ENCODE measurements at places on chromosomes 16 and 17.

GRCh38 chr16:65323655-65324237 lies 201.9 kb upstream of the CDH11 start:
- DNase-seq, result no peak

DNA sequence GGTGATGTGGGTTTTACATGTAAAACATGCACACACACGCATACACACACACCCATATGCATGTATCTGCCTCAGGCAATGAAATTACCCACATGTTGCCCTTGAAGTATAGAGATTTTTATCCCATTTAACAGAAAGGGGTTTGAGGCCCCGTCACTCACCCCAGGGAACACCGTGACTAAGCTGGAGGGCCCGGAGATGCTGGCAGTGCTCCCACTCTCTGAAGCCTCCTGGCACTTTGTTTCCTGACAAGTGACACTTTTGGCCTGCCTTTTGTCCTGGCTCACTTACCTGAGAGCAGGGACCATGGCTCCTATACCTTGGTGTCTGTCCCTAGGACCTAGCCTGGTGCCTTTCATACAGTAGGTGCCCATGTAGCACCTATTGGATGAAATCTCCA lies 50.0 kb upstream of the TNRC6C start:
- DNase-seq, result no peak

- no peak for DNase-seq
Measured at GRCh38 chr16:59385959-59386358, 651.8 kb upstream of the GOT2 start.

- no peak for DNase-seq
Measured at GRCh38 chr17:38421871-38422827, 6.1 kb upstream of the ARHGAP23 start.

- DNase-seq, result no peak
Measured at GRCh38 chr16:89172528-89173173, 1.1 kb downstream of the CDH15 start.

GRCh38 chr17:51739245-51739886 lies 419.1 kb downstream of the CA10 start:
- no peak for DNase-seq

GRCh38 chr16:48332978-48333377 lies 52.2 kb downstream of the SIAH1 start:
- DNase-seq, result no peak

- DNase-seq, result no peak
Measured at GRCh38 chr16:77863250-77863649, 74.9 kb downstream of the VAT1L start.

DNA sequence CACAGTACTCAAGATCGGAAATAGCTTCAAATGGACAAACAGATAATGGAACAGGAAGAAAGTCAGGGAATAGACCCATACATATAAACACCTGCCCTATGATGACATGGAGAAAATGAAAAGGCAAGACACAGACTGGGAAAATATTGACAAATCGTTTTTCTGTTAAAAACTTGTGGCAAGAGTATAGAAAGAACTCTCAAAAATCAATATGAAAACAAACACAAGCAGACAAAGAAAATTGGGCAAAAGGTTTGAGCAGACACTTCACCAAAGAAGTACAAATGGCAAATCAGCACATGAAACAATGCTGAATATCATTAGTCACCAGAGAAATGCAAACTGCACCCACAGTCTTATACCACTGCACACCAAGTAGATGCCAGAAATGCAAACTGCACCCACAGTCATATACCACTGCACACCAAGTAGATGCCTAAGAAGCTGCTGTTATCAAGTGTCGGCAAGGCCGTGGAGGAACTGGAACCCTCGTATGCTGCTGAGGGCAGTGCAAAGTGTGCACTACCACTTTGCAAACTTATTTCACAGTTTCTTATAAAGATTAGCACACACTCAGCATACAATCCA lies 123.5 kb upstream of the CHMP6 start:
- no peak for DNase-seq

GRCh38 chr17:48278760-48279491 lies 151.1 kb downstream of the SKAP1 start:
- no peak for DNase-seq

DNA sequence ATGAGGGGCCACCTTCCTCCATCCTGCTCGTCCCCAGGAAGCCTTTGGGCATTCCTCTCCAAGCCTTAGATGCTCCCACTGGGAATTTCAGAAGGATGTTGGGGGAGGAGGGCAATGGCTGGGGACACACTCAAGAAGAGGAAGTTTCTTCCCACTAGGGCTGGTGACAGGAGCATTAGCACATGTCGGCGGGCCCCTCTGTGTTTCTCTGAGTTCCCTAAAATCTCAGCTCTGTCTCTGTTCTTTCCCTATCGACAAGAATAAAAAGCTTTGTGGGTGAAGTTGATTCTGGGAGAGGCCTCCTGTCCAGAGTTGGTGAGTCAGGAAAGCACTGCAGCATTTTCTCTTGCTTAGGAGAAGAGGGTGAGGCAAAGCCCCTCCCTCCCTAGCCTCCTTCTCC lies 19.7 kb upstream of the C17orf107 start:
- DNase-seq, result no peak

DNA sequence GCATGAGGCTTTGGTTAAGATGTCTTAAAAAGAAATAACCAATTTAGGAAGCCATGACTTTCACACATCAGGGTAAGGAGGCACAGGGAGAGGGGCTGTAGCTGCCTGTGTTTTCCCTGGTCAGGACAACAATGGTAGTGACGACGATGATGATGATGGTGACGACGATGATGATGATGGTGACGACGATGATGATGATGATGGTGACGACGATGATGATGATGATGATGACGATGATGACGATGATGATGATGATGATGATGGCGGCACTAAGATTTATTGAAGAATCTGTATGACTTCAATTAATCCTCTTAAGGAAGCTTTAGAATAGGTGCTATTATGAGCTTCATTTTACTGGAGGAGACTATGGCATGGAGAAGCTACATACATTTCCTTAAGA lies 284.1 kb upstream of the TNRC6C start:
- no peak for DNase-seq

DNA sequence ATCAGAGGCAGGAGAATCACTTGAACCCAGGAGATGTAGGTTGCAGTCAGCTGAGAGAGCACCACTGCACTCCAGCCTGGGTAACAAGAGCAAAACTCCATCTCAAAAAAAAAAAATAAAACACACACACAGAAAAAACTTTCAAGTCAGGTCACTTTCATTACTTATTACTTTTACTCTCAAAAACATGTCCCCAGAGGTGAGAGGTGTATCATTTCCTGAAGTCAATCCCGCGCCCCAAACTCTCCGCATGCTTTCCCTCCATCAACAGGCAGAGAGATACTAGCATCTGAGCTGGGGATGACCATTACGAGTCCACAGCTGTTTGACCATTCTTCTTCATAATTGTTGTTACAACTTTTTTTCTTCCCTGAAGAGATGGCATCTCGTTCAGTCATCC lies 48.7 kb downstream of the YWHAE start:
- DNase-seq, result no peak

DNA sequence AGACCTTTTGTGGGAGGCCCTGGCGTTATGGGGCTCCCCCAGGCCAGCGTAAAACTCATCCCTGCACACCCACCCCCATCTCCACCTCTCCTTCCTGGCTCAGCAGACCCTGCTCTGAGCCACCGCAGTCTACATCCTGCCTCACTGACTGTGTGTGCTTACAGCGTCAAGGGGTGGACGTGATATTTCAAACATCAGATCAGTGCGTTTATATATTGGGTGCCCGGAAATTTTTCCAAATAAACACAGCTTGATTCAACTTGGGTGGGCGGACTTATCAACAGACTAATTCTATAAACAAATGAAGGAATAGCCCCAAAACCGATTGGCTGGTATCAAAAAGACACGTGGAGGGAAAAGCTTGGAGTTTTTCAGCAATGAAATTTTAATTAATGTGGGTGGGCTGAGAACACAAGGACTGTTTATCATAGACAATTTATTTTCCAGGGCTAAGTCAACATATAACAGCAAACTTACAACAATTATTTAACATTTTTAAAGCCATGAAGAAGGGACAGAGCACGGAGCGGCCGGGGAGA lies at the start of gene FOXL1:
TSS of gene FOXL1 (plus strand) at position 489 of the 539 bp plus-strand sequence. CDS start 175 bp downstream, outside the sequence.
- no peak for DNase-seq

- DNase-seq, result no peak
Measured at GRCh38 chr16:51163366-51163765, 12.3 kb upstream of the SALL1 start.

GRCh38 chr17:57292091-57292490 lies 35.8 kb downstream of the MSI2 start:
- DNase-seq, result no peak

GRCh38 chr17:81429821-81430551 lies 34.7 kb downstream of the BAHCC1 start:
- DNase-seq, result no peak

DNA sequence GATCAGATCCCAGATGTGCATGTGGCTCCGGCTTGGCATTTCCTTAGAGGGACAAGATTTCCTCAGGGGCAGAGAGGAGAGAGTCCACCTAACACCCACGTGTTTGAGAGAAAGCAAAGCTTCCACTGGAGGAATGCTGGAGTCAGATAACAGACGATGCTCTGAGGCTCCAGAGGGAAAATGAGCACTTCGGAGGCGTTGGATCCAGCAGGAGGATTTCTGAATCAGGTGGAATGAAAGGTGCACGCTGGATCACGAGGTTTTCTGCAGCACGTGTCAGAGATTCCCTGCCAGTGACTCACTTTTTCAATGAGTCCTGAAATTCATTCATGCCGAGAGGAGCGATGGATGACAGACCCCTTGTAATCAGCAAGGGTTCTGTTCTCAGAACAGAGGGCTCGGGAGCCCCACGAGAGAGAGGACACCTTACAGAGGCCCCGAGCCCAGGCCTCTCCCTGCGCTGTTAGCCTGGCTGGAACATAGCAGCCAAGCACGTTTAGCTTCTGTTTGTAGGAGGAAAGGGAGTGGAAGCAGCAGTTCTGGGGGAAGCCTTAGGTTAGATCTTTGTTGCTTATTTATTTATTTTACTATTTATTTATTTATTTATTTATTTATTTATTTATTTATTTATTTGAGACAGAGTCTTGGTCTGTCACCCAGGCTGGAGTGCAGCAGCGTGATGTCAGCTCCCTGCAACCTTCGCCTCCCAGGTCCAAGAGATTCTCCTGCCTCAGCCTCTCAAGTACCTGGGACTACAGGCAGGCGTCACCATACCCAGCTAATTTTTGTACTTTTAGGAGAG lies 49.3 kb upstream of the JPH3 start:
- no peak for DNase-seq

DNA sequence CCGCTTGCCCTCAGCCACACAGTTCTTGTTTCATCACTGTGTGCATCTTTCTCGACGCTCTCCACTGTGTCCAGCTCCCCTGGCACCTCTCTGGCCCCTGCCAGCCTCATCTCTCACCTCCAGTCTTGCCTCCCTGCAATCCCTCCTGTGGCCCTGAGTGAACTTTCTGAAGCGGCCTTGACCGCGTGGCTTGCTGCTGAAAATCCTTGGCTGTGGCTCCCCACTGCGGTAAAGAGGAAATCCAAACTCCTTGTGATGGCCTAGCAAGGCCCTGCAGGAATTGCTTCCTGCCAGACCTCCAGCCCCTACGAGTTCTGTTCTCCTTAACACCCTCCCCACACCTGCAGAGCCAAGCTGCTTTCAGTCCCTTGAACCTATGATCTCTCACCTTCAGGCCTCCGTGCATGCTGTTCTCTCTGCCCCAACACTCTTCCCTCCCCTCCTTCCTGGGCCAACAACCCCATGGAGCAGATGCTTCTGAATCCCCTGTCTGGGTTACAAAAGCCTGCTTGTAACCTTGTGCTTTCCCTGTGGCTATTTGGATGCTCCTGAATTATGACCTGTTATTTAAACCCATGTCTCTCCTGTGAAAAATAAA lies 33.6 kb upstream of the BRD7 start:
- DNase-seq, result no peak

DNA sequence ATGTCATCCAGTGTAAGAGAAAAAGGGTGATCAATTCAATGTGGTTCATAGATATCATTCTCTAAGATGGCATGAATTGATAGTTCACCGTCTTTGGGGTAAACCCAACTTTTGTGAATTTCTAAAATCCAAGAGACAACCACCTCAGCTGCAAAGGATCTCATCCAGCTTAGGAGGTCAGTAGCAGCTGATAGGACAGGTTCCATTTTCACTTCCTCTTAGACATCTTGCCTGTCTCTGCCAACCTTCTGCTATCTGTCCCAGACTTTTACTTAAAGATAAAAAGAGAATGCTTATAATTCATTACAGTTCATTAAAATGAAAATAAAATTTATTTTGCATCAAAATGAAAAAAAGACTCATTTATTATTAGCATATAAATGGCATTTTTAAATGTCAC lies 468.2 kb downstream of the XYLT1 start:
- no peak for DNase-seq

GRCh38 chr17:43595466-43595865 lies 49.3 kb upstream of the ETV4 start:
- DNase-seq, result no peak

DNA sequence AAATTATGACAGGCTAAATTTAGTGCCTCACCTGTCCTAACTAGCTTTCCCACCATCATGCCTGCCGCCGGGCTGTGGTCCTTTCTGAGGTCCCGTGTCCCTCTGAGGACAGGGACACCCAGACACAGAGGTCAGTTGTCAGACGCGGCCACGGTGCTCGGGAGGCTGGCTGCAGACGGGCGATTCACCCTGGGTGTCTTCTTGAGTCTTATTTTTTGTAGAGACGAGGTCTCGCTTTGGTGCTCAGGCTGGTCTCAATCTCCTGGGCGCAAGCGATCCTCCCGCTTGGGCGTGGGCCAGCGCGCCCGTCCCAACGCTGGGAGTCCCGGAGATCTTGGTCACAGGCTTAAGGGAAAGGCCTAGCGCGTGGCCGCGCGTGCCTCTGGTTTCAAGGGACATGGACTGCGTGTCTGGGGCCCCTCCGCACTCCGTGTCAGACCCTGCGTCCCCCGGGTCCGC lies 797 bp upstream of the RAB11FIP3 start:
- no peak for DNase-seq

- no peak for DNase-seq
Measured at GRCh38 chr17:44223541-44224071, 4.1 kb upstream of the UBTF start.

DNA sequence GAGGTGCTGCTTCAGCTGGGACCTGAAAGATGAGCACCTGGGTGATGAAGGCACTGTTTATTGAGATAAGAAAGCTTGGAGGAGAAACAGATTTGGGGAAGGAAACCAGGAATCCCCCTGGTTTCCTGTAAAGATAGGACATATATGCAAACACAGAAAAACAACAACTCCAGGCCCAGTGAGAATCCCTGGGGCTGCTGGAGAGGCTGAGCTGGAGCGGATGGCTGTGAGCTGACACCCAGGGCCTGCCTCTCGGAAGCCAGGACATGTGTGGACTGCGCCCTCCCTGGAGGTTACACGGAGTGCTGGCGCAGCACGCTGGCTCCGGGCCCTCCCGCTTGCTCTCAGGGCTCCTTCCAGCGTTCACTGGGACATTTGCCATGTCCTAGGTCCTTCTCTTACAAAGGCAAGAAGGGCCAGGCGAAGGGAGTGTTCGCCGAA lies 57.5 kb downstream of the CYB5B start:
- DNase-seq, result no peak

GRCh38 chr16:46638947-46639925 lies 18.1 kb upstream of the SHCBP1 start:
- no peak for DNase-seq

- no peak for DNase-seq
Measured at GRCh38 chr16:50501251-50501650, 46.9 kb upstream of the NKD1 start.

- no peak for DNase-seq
Measured at GRCh38 chr17:63477480-63478440, 899 bp downstream of the ACE start.

All from iPS DF 6.9 (cell line).